ENCODE measurements at places on chromosomes 6 and 20. TPM values are rescaled to one million over a fixed set of nuclear protein-coding genes. Genes with fewer than 3 reads are reported as not detected.

The GNAS-AS1 gene
- 2.5 TPM for total RNA-seq

The PPP1R14C gene
- total RNA-seq = 35.1 TPM

The OR2H1 gene
- not detected for total RNA-seq

The CDSN gene
- total RNA-seq = not detected

The NR2E1 gene
- 13.5 TPM for total RNA-seq

The ARMH2 gene
- total RNA-seq = not detected

The TRAPPC3L gene
- not detected for total RNA-seq

The GRM1 gene
- 25.0 TPM for total RNA-seq

The ARHGAP18 gene
- 16.3 TPM for total RNA-seq

The SPATS1 gene
- total RNA-seq = not detected

The TP53TG5 gene
- 1.9 TPM for total RNA-seq

The GNRH2 gene
- 2.2 TPM for total RNA-seq

The HDGFL1 gene
- not detected for total RNA-seq

The MYCT1 gene
- 2.2 TPM for total RNA-seq

The GPX5 gene
- total RNA-seq = not detected

The RAET1L gene
- total RNA-seq = not detected

The TRIM15 gene
- total RNA-seq = not detected

The ADTRP gene
- 3.1 TPM for total RNA-seq

The TOX2 gene
- total RNA-seq = 0.63 TPM

The FAM83B gene
- 0.31 TPM for total RNA-seq

The EYA4 gene
- 0.94 TPM for total RNA-seq

The SLC22A3 gene
- total RNA-seq = 1.3 TPM

The IRAK1BP1 gene
- total RNA-seq = 35.4 TPM

The BACH2 gene
- total RNA-seq = 106 TPM

The OGFR gene
- 26.9 TPM for total RNA-seq

The FOXS1 gene
- not detected for total RNA-seq

The GDAP1L1 gene
- total RNA-seq = 121 TPM

The CST3 gene
- total RNA-seq = 64.5 TPM

Measured in parietal lobe (tissue), 2 donors.